ENCODE measurements at places on chromosomes 2 and 18. TPM values are rescaled to one million over a fixed set of nuclear protein-coding genes. Genes with fewer than 3 reads are reported as not detected.

LYG2 gene
- not detected for total RNA-seq

RNU2-63P gene
- 22.6 TPM for total RNA-seq

TCF23 gene
- total RNA-seq = not detected

RESP18 gene
- total RNA-seq = not detected

IDH1 gene
- total RNA-seq = 27.2 TPM

SPHKAP gene
- not detected for total RNA-seq

UGT1A5 gene
- not detected for total RNA-seq

SCG2 gene
- not detected for total RNA-seq

All from T-helper 2 cell treated with Interferon-gamma antibody and Interleukin-4, amounts not matched to agents 100 ng/mL and 5 ng/mL, for 36 hours (primary cell).